NCI-H460 (cell line): ENCODE measurements at places on chromosomes 3 and 15. TPM values are rescaled to one million over a fixed set of nuclear protein-coding genes. Genes with fewer than 3 reads are reported as not detected.

- no peak for DNase-seq
These were observed 98.2 kb downstream of the TLE3 start for GRCh38 chr15:69999392-70000085.

DNA sequence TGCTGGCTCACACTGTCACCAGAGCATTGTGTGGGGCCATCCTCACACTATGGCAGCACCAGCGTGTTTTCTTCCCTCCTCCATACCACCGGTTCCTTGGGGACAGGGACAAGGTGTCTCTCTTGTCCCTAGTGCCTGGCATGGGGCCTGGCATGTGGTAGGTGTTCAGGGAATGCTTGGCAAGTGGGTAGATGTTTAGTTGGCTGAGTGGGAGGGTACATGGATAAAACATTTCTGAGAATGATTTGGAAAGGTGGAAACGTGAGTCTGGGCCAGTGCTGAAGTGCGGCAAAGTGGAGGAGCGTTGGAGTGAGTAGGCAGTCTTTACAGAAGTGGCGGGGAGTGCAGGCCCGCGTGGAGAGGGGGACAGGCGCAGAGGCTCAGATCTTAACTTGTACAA, 15.0 kb downstream of the SNAPC5 start:
- no peak for DNase-seq

DNA sequence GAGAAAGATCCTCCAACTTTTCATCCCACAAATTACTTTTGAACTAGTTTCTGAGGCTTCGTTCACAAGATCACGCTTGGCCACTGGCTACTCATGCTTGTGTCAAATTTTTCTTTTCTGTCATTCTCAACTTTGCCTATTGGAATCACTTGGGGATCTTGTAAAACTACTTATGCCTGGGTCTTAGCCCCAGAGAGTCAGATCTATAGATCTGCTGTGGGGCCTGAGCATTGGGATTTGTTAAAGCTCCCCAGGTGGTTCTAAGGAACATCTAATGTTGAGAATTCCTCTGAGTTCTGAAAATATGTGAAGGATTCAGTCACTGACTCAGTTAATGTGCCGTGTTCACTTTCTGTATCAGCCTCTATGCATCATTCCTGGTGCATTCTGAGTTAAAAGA, 71.7 kb upstream of the VGLL3 start:
- no peak for DNase-seq

DNA sequence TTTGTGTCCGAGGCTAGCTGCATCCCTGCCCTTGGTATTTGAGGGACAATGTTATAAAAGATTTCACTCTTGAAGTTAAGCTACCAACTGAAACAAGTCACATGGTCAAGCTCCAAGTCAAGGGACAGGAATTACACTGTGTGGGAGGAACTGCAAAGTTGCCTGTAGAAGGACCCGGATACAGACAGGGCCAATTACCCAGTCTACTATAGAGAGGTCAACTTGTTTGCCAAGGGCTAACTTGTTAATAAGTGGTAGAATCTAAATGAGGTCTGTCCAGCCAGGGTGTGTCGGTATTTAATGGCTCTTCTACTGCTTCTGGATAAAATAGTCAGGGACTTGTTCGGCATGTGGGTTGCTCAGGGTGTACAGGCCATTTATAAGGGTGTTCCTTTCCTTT, 55.7 kb downstream of the PTPRG start:
- DNase-seq, result no peak

DNA sequence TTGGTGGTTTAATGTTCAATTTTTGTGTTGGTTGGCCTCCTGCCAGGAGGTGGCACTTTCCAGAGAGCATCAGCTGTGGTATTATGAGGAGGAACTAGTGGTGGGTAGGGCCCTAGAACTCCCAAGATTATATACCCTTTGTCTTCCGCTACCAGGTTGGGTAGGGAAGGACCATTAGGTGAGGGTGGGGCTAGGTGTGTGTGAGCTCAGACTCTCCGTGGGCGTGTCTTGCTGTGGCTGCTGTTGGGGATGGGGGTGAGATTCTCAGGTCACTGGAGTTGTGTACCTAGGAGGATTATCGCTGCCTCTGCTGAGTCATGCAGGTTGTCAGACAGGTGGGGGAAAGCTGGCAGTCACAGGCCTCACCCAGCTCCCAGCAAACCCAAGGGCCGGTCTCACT, 187.1 kb downstream of the DPH6 start:
- no peak for DNase-seq

DNA sequence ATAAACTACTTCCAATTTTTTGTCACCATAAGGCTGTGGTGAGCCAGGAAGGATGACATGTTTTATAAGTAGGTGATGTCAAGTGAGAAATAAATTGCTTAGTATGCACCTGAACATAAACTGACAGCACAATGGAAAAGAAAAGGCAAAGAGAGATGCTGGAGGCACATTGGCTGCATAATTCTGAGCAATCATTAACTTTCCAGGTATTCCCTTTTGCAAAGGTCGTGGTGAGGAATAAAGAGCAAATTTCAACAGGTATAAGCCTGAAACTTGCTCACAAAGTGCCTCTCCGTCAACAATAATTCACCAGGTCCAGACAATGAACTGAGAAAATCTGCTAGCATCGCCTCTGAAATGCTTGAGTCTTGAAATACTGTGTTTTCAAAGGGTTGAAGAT, 48.2 kb downstream of the ITGB5 start:
- DNase-seq, result no peak

- no peak for DNase-seq
These were observed 237.5 kb upstream of the ROPN1 start for GRCh38 chr3:124229420-124229819.

- peak; percentile 63 for DNase-seq
These were observed 16.8 kb downstream of the NOX5 start for GRCh38 chr15:69031013-69032001.

GRCh38 chr3:127068871-127069270, 86.0 kb downstream of the PLXNA1 start:
- no peak for DNase-seq

Gene SAMD7
- not detected in 2 replicates for total RNA-seq

GRCh38 chr3:143585720-143586456, 262.4 kb downstream of the SLC9A9 start:
- DNase-seq, result no peak

GRCh38 chr3:159080821-159081220, 279.0 kb downstream of the MFSD1 start:
- DNase-seq, result no peak

GRCh38 chr3:193869221-193870201, 266.4 kb upstream of the HES1 start:
- DNase-seq, result peak; percentile 38

Gene STAB1
- not detected in 2 replicates for total RNA-seq

GRCh38 chr15:51396921-51397320, 55.5 kb downstream of the GLDN start:
- no peak for DNase-seq

Gene GASK1A
- not detected in 2 replicates for total RNA-seq

Gene ABI3BP
- 1.3 and 1.7 TPM in 2 replicates for total RNA-seq

Gene KNG1
- total RNA-seq, result not detected in 2 replicates

GRCh38 chr3:186107215-186108105, 1.4 kb downstream of the ETV5 start:
- peak; percentile 34 for DNase-seq

DNA sequence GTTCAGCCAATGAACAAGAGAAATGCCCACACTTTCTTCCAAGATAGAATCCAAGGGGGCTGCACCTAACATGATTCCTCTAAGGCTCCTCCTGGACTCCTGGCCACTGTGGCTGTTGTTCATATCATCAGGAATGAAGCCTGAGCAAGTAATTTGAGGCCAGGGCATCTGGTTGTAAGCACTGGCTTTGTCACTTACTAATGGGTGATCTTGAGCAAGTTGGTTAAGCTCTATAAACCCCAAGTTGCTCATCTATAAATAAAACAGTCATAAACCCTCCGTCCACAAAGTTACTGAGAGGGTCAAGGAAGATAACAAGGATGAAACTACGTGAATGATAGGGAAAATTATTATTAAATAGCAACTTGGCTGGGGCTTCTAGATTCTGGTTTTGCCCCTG, 58.3 kb downstream of the CDC25A start:
- DNase-seq, result no peak

Gene RFTN1
- total RNA-seq, result 0.15 and 0.89 TPM in 2 replicates

GRCh38 chr3:13077431-13078162, 4.4 kb upstream of the IQSEC1 start:
- DNase-seq, result no peak

Gene SLC9C1
- not detected in 2 replicates for total RNA-seq

DNA sequence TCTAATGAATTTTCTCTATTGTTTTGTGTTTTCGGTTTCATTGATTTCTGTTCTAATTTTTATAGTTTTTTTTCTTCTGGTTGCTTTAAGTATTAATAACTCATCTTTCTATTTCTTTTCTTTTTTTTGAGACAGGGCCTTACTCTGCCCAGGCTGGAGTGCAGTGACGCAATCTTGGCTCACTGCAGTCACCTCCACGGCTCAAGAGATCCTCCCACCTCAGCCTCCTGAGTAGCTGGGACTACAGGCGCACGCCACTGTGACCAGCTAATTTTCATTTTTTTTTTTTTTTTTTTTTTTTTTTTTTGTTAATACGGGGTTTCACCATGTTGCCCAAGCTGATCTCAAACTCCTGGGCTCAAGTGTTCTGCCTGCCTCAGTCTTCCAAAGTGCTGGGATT, 14.5 kb downstream of the KBTBD8 start:
- no peak for DNase-seq

DNA sequence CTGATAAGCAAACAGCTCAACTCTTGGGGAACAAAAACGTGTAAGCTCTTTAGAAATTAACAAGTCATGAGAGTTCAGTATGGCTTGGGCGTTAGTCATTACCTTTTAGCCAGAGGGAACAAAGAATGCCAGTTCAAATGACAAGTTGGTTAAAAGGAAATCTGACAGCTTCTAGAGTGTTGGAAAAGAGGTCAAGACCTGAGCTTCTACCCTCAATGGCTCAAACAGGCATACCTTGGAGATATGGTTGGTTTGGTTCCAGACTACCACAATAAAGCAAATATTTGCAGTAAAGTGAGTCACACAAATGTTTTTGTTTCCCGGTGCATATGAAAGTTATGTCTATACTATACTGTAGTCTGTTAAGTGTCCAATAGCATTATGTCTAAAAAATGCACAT, 136.1 kb downstream of the CACNA1D start:
- no peak for DNase-seq
